Caco-2 (cell line): ENCODE measurements at places on chromosomes 7 and 10.

DNA sequence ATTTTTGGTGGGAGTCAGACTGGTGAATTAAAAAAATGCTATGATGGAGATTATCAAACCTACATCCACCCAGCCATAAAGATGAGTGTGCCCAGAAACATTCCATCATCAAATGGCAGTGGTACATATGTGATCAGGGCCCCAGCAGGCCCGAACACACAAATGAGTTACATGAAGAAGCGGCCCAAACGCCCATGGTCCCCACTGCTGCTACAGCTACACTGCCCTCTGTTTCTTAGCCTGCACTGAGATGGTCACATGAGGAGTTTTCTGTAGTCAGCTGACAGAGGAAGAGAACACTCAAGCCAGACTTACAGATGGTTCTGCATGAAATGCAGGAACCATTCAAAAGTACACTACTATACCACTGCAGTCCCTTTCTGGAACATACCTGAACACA is 96.4 kb upstream of the ARID5B start:
- DNase-seq: no peak

GRCh38 chr7:95316588-95316987 is 7.7 kb downstream of the PON1 start:
- DNase-seq: no peak

- DNase-seq: peak; percentile 76
Measured at GRCh38 chr7:95478272-95479037, 7.3 kb upstream of the ASB4 start.

- no peak for DNase-seq
Measured at GRCh38 chr7:158726277-158726807, 21.7 kb upstream of the NCAPG2 start.

GRCh38 chr10:22620140-22620857 is 94.1 kb downstream of the PIP4K2A start:
- DNase-seq: no peak

DNA sequence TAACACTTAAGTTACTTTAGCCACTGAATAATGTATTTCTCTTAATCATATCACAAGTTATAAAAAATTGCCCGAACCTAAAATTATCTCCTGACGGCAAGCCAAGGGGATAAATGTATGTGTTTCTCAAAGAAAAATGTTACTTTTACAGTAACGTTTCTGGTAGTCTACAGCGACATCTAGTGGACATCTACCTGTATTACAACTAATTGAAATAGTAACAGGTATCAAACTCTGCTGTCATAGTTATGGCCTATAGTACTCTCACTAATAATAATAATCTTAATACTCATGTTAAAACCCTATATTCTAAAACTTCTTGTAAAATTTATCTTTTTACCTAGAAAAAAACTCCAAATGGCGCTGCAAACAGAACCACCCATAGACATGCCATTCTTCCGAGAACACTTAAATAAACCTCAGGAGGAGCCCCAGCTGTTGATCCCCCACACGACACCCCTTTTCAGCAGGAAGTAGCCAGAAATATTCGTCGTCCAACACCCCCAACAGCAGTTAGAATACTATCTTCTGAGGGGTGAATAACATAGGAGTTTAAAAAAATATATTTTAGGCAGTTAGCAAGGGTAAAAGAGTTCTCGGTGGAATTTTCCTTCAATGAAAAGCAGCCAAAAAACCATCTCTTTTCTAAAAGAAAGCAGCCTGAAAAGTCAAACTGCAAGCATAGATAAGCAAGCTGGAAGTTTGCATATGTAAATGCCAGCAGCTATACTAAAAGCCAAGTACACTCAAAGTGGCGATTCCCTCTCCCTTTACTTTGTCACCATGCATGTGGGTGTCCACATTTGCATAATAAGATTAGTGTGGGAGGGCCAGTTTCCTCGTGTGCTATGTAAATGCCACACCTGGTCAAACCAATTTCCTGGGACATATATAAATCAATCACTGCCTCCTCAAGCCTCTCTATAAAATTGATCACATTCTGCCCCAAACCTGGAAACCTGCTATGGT is 40.5 kb upstream of the ZNF107 start:
- DNase-seq: no peak

GRCh38 chr10:114489521-114490310 is 85.4 kb upstream of the AFAP1L2 start:
- DNase-seq: peak; percentile 75

DNA sequence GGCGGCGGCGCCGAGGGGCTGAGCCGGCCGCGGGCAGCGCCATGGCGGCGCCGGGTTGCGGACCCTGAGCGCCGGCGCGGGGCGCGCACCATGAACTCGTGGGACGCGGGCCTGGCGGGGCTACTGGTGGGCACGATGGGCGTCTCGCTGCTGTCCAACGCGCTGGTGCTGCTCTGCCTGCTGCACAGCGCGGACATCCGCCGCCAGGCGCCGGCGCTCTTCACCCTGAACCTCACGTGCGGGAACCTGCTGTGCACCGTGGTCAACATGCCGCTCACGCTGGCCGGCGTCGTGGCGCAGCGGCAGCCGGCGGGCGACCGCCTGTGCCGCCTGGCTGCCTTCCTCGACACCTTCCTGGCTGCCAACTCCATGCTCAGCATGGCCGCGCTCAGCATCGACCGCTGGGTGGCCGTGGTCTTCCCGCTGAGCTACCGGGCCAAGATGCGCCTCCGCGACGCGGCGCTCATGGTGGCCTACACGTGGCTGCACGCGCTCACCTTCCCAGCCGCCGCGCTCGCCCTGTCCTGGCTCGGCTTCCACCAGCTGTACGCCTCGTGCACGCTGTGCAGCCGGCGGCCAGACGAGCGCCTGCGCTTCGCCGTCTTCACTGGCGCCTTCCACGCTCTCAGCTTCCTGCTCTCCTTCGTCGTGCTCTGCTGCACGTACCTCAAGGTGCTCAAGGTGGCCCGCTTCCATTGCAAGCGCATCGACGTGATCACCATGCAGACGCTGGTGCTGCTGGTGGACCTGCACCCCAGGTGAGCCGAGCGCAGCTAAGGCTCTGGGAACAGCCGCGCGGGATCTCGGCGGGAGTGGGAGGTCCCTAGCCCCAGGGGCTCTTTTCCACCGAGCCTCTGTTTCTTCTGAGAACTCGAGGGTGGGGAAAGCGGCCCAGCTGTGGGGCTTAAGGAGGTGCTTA is at the start of gene GPR26:
Gene GPR26, plus strand, starts transcription at position 38 of the 919 bp plus-strand sequence. Its CDS starts 53 bp downstream, at position 91.
- DNase-seq: no peak

DNA sequence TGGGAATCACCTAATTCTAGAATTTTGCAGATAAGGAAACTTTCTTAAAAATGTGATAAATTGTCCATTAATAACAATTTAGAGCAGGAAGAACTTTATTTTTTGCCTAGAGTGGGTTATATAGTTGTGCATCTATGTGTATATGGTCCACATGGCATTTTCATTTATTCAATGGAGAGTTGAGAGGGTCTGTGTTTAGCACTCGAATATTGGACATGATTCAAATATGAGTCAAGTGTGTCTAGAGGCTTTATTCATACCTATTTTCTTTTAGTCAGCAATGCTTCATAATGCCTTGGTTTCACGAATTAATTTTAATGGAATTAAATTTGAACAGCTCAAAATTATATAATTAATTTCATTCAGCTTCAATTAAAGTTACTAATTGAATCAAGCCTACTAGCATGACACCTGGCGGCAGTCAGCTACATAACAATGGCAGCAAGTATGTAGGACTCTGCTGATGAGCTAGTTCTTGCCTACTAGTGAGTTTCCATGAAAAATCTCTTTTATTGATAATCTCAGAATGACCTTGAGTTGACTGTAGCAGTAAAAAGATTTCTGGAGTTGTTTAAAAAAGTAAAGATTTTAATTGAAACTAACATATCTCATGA is 17.7 kb downstream of the MDFIC start:
- DNase-seq: no peak

DNA sequence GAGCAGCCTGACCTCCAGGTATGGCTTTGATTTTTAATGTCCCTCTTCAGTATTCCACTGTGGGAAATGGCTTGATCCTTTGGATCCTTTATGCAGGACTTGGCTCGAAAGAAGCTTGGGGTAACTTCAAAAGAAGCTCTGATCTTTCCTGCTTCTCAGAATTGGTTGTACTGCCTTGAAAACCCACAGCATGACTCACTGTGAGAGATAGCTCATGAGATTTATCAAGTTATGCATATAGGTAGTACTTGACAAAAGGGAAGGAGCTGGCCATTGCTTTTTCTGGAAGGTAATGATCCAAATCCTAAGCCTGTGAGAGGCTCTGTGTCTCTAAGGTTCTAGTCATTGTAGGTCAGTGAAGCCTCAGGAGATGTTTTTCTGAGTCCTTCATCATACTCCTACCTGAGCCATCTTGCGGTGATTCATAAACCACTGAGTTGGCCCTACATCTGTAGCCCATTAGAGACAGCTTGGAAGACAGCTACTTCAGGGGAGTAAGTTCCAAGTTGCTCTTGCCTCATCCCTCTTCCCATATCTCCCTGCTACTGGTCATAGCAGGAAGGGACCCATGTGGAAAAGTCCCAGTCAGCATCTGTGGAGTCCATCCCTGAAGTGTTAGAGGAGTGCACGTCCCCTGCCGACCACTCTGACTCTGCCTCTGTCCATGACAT is 36.7 kb upstream of the NFKB2 start:
- DNase-seq: no peak

DNA sequence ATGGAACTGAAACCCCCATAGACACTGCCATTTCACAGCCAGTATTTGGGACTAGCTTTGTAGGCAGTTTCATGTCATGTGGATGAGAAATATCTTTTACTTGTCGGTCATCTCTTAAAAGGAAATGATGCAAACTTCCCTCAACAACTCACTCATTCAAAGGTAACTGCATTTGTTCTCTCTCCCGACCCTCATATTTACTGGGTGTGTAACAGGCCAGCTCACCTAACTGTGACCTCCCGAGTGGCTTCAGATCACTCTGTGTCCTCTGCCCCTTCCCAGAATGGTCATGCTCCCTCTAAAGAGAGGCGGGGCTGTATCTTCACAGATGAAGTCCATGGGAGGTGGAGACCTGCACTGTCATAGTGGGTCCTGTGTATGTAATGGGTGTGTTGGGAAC is 14.7 kb downstream of the LRRC18 start:
- DNase-seq: no peak

DNA sequence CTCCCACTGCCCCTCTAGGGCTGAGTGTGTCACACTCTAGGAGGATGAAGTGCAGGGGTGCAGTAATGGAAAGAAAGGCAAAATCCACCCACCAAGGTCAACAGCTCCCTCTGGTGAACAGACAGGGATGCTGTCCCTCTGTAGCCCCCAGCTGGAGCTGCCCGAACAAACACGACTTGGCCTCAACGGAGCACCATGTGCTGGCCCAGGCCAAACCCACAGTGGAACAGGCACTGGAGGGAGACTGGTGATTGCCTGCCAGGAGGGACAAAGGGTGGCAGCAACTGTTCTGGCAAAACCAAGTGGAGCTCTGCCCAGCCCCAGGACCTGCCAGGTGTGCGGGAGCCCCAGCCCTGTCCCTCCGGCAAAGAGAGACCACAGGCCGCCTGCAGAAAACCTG is 20.7 kb downstream of the PDIA4 start:
- no peak for DNase-seq

DNA sequence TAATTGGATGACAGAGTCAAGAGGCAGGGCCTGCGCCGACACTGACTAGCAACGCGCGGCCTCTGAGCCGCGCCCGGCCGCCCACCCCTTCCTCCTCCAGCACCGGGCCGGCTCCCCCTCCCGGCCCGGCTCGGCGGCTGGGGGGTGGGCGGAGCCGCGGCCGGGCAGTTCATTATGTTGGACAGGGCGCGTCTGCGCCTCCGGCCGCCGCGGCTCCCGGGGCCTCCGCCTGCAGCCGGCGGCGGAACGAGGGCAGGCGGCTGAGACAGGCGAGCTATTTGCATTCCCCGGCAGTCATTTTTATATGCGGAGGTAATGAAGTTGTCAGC is 106.7 kb downstream of the SNX10 start:
- peak; percentile 65 for DNase-seq

GRCh38 chr10:44463511-44464121 is 78.7 kb upstream of the CXCL12 start:
- DNase-seq: no peak

GRCh38 chr7:124155432-124156022 is 122.7 kb upstream of the TMEM229A start:
- no peak for DNase-seq

DNA sequence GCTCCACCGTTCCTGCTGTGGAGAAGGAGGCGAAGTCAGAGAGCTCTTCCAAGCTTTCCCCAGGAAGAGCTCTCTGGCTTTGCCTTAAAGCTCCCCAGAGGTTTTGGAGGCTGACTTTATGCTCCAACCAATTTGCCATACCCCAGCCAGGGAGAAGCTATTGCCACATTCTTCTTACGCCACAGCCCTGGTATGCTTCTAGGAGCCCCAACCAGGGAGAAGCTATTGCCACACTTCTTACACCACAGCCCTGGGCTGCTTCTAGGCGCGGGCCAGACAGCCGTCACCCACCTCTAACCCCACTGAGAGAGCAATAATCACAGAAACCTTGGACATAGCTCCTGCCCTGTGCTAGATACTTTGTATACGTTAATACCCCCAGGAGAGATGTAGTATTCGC is 951 bp downstream of the ELOVL3 start:
- DNase-seq: no peak
